ENCODE measurements at places on chromosomes 4 and X. TPM values are rescaled to one million over a fixed set of nuclear protein-coding genes. Genes with fewer than 3 reads are reported as not detected.
A peak's percentile ranks its signal among the peaks of the same experiment; 100 is the strongest.

- DNase-seq, result no peak
Observed at GRCh38 chrX:150352114-150352513, 11.0 kb upstream of the MAMLD1 start.

GRCh38 chr4:145779319-145779801, 99.4 kb downstream of the C4orf51 start:
- no peak for DNase-seq

The EXOC1L gene
- not detected for total RNA-seq

- peak; percentile 15 for DNase-seq
Observed at GRCh38 chr4:113109106-113109718, 59.8 kb downstream of the ANK2 start.

The ENPP6 gene
- total RNA-seq, result not detected

GRCh38 chrX:26672571-26672970, 456.6 kb downstream of the MAGEB5 start:
- no peak for DNase-seq

DNA sequence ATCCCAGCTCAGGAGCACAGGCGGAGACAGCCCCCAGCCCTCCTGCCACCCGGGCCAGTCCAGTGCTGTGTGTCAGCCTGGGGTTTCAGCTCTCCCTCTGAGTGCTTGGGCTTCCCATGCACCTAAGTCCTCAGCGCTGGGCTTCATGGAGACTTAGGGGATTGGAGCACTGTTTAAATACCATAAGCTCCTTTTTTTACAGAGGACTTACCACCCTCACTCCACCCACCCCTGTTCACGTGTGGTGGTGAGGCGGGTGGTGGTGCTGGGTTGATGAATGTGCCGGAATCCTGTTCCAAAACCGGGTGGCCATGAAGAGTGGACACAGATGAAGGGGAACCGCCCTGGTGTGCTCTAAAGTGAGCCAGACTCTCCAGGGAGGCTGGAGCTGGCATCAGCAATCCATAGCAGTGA, 66.9 kb downstream of the PSAPL1 start:
- no peak for DNase-seq
